ENCODE measurements at places on chromosomes 3 and 15.

- DNase-seq = no peak
Observed at GRCh38 chr15:82921242-82921641, 31.3 kb downstream of the HOMER2 start.

DNA sequence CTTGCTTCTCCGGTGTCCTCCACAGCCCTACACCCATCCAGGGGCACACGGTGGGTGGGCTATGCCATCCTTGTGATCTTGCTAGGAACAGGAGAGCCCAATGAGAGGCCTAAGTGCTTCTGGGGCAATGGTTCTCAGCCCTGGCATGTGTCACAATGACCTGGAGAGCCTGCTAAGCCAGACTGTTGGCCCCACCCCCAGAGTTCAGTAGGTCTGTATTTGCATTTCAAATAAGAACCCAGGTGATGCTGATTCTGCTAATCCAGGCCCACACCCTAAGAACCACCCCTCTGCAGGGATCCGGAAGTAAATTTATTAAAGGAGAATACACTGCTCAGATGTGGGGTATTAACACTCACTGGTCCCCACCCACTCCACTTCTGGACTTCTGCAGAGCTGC is 57.9 kb downstream of the RORA start:
- DNase-seq = no peak

DNA sequence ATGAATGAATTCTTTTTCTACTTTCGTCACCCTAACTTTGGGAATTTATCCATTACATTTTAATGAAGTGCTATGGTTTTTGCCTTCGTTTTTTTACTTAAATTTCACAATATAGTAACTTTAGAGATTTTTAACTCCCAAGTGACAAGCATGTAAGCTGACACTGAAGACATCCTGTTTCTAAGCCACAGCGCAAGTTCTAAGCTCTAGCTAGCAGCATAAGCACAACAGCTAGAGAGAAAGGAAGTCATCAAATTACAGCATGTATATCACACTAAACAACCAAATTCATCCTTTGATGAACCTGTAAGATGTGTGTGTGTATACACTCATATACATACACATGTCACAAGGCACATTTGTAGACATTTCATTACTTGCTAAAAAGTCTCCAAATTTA is 119.3 kb downstream of the P3H2 start:
- no peak for DNase-seq

- no peak for DNase-seq
Observed at GRCh38 chr3:73018790-73019441, 22.3 kb downstream of the PPP4R2 start.

- DNase-seq = no peak
Observed at GRCh38 chr3:135762188-135762856, 203.2 kb upstream of the PPP2R3A start.

- DNase-seq = no peak
Observed at GRCh38 chr15:66651913-66652642, 50.0 kb upstream of the SMAD6 start.
